ENCODE measurements at places on chromosomes 7 and 10. TPM values are rescaled to one million over a fixed set of nuclear protein-coding genes. Genes with fewer than 3 reads are reported as not detected.

The HNRNPF gene
- 293 TPM for total RNA-seq

The EPHA1 gene
- under 0.01 TPM for total RNA-seq

The OPN1SW gene
- not detected for total RNA-seq

The SMKR1 gene
- 0.51 TPM for total RNA-seq

The NUTM2B gene
- total RNA-seq, result 0.51 TPM

The HMX3 gene
- not detected for total RNA-seq

The ABCA13 gene
- total RNA-seq, result 0.26 TPM

The GJD4 gene
- total RNA-seq, result 0.17 TPM

The AEBP1 gene
- 133 TPM for total RNA-seq

The ZNF485 gene
- total RNA-seq, result 3.5 TPM

The IGFBP3 gene
- total RNA-seq, result 8.9 TPM

The NRCAM gene
- 2.1 TPM for total RNA-seq

The PAPOLB gene
- under 0.01 TPM for total RNA-seq

The CPA2 gene
- under 0.01 TPM for total RNA-seq

The CYP26C1 gene
- total RNA-seq, result under 0.01 TPM

The FKBP6 gene
- total RNA-seq, result not detected

The MRLN gene
- not detected for total RNA-seq

The PIK3CG gene
- not detected for total RNA-seq

The IKZF1 gene
- not detected for total RNA-seq

The OR6V1 gene
- not detected for total RNA-seq

The VAX1 gene
- total RNA-seq, result not detected

The STOX1 gene
- under 0.01 TPM for total RNA-seq

The GALNT17 gene
- under 0.01 TPM for total RNA-seq

The ZNF365 gene
- total RNA-seq, result 5.8 TPM

The STK31 gene
- total RNA-seq, result under 0.01 TPM

The CPN1 gene
- total RNA-seq, result not detected

The EPC1 gene
- 19.3 TPM for total RNA-seq

All from fibroblast of lung (primary cell).